GM03348 (cell line): ENCODE measurements at places on chromosomes 16 and 17.

DNA sequence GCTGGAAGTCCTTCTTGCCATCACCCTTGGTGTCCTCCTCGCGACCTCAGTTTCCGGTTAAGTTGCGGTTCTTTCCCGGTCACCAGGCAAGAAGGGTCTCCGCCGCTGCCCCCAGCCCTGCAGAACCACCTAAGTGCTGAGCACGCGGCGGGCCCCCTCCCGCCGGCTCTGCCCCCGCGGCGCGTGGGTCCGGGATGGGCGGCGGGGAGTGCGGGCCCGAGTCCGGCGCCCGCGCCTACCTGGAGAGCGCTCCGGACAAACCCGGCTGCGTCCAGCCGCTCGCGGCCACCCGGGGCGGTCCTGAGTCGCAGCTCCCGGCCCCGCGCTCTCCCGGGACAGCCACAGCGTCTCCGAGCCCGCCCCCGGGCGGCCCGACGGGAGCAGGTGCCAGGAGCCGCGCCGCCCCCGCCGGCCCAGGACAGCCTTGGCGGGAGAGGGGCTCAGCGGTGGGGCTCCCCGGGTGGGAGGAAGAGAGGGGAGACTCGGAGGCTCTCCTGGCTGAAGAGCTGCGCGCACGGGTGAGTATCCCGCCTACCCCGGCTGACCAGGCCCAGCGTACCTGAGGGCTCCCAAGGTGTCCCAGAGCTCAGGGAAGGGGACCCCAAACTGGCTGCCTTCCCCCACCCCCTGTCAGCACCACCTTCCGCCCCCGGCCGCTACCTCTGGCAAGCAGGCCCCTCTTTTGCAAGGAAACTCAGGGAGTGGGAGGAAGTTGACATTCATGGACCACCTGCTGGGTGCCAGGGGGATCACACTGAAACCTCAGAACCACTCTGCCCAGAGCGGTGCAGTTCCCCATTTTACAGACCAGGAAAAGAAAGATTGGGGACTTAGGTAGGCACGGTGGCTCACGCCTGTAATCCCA is 22.2 kb upstream of the C17orf113 start:
- DNase-seq = peak; percentile 26

GRCh38 chr17:12549499-12550041 is 116.1 kb upstream of the MYOCD start:
- peak; percentile 14 for DNase-seq

DNA sequence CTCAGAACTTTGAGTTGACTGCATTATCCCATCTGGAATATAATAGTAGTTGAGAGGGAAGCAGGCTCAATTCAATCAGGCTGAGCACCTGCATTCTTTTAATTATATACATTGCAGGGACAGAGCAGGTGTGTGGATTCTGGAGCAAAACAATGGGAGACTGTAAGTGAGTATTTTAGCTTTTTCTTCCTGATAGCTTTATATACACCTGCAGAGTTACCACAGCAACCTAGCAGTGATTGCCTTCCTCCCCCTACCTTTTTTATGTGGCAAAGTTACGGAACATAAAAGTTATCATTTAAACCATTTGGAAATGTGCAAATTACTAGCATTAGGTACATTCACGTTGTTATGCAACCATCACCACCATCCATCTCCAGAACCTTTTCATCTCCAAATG is 25.4 kb upstream of the RHOT1 start:
- DNase-seq = no peak

DNA sequence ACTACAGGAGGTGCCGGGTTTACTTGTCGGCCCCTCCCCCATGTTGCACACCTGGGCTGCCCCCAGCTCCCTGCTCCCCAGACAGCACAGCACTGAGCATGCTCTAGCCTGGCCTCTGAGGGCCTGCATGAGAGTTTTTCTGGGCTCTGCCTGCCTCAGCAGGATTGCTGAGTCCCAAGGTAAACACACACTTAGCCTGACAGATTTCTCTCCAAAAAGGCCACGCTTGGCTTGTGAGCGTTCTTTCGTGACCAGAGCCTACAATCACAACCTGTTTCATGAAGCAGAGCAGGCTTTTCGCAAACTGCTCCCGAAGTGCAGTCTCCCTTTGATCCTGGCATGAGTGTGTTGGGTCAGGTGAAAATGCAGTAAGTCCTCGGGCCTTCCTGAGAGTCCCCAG is 9.8 kb upstream of the CD300E start:
- no peak for DNase-seq

DNA sequence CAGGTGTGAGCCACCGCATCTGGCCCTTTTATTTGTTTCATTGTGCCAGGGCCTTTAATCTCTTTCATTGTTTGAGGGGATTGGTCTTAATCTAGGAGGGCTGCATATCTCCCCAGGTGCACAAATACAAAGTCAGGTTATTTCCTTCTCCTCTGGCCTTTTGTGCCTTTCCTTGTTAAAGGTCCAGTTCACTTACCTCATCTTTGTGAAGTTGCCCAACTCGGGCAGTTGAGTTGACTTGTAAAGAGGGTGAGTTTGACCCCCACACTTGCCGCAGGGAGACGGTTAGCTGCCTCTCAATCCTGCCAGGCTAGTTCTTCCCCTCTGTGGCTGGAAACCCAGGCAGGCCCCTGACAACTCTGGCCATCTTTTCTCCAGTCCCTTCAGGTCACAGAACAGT is 33.4 kb downstream of the TMEM92 start:
- DNase-seq = no peak

DNA sequence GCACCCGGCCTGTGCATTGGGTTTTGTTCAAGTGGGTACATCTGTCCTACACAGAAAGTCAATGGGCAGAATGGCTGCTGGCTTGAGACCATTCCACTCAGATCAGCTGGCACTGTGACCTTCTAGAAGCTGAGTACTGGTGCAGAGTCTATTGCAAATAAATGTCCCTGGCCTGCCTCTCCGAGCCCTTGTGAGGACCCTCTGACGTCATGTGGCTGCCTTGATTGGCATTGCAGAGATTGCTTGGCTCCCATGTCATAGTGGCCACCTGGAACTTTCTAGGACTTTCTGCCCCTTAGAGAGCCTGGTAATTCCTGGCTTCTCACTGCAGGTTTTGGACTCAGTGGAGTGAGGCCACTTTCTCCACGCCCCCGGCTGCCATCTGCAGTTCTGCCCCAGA is 211.3 kb downstream of the ENGASE start:
- no peak for DNase-seq

DNA sequence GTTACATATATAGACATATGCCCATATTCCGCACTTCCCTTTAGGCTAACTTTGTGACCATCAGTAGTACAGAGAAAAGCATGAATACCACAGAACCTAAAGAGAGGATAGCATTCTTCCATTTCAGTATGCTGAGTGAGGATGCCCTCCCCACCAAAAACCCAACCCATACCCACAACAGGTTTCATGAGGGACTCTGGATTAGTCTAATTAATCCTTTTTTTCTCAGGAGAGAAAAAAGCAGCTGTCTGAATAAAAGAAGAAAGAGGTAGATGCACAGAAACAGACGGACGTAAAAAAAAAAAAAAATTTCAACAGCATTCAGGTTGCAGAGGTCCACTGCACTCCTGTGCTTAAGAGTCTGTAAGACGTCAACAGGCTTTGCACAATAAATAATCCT is 6.7 kb downstream of the MMD start:
- no peak for DNase-seq

DNA sequence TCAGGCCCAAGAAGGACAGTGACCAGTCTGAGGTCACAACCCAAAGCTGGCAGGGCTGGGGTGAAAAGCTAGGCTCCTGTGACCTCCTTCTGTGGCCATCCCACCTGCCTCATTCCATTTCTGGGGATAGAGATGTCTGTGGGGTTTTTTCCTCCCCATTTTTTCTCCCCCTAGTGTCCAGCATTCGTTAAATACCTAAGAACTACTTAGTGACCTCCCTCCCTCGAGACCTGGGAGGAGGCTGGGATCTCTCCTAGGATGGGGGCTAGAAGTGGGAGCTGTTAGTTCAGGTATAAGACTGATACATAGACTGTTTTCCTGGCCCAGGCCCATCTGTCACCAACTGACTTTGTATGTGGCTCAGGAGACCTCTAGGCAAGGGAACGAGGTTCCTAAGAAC is 20.5 kb upstream of the STAC2 start:
- no peak for DNase-seq

DNA sequence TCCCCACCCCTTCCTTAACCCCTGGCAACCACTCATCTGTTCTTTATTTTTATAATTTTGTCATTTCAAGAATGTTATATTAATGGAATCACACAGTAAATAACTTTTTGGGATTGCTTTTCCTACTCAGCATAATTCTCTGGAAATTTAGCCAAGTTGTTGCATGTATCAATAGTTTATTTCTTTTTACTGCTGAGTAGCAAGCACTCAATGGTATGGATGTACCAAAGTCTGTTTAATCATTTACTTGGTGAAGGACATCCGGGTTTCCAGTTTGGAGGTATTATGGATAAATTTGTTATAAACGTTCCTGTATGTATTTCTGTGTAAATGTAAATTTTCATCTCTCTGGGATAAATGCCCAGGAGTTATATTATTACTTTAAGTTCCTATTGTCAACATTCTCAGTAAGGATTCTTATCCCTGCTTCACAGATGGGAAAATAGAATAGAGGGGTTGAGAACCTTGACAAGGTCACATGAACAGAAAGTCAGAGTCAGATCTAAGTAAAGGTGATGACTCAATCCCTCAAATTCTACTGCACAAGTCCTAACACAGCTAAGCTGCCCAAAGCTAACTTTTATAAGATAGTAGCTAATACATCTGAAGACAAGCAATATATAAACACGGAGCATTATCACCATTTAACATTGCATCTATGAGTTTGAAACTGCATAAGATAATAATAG is 62.4 kb upstream of the MTMR4 start:
- DNase-seq = no peak

DNA sequence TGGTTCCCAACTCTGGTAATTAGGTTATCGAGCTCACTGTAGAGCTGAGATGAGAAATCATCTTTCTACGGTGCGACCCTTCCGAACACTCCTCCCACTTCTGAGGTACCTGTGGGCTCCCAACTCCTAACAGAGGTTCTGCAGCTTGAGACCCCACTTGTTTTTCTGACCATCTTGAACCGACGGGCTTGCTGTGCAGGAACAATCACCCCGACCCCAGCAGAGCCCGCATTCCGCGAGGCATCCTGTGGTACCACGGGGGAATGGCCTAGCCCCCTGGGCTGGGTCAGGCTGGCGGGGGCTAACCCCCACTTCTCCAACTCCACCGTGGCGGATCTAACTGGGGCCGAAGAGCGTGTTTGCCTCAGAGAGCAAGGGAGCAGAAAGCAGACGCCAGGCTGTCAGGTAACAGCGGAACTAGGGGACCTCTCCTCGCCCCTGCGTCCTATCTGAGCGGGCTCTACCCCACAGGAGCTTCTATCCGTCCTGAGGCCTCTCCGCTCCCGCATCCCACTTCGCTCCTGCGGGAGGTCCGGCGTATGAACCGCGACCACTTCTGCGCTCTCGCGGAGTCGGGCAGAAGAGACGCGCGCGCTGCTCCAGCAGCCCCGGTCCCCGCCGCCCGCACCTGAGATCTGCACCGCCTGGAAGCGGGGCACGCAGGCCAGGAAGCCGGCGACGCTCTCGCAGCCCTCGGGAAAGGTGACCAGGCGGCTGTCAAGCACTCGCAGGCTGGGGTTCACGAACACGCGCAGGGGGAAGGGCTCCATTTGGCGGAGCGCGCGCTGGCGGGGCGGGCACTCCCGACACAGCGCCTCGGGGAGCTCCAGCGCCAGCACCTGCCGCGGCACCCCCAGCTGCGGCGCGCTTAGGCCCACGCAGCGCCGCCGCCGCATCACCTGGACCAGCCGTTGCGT is 761 bp downstream of the PDF start:
- peak; percentile 57 for DNase-seq

- no peak for DNase-seq
Measured at GRCh38 chr16:53519417-53520091, 16.5 kb upstream of the AKTIP start.

GRCh38 chr17:79815836-79816461 is 19.1 kb upstream of the CBX8 start:
- DNase-seq = no peak

DNA sequence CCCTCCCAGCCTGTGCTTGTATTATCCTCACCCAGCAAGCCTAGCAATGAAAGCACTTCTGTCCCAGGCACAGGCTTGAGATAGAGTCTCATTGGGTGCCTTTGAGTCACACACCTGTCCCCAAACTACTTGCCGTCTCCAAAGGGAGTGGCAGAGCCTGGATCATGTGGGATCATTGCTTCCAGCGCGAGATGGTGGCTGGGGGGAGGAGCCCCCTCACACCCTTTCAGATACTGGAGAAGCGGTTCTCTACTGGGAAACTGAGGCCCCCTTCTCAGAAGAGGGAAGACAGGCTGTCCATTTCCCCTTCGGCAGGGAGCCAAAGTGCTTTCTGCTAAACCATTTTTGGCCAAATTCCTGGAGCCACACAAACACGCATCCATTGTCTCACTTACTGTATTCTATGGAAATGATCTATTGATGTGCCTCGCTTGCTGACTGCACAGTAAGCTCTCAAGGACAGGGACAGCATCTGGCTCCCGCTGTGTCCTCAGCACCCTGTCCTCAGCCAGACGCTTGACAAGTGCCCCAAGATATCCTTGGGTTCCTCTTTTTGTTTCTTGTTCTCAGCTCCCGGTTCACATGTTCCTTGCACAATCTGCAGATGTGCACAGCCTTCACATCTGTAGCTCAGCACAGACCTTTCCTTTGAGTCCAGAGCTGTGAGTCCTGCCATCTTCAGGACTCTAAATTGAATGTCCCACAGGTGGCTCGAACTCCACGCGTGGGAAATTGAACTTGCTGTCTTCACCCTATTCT is 26.0 kb upstream of the DLX3 start:
- no peak for DNase-seq

GRCh38 chr17:62188713-62189112 is 123.6 kb upstream of the MED13 start:
- no peak for DNase-seq

- DNase-seq = no peak
Measured at GRCh38 chr17:623121-623520, 91.5 kb downstream of the VPS53 start.
